ENCODE measurements at places on chromosomes 3 and 15.

GRCh38 chr15:67937153-67937761 is 97.4 kb upstream of the RNU6-1 start:
- DNase-seq, result no peak

DNA sequence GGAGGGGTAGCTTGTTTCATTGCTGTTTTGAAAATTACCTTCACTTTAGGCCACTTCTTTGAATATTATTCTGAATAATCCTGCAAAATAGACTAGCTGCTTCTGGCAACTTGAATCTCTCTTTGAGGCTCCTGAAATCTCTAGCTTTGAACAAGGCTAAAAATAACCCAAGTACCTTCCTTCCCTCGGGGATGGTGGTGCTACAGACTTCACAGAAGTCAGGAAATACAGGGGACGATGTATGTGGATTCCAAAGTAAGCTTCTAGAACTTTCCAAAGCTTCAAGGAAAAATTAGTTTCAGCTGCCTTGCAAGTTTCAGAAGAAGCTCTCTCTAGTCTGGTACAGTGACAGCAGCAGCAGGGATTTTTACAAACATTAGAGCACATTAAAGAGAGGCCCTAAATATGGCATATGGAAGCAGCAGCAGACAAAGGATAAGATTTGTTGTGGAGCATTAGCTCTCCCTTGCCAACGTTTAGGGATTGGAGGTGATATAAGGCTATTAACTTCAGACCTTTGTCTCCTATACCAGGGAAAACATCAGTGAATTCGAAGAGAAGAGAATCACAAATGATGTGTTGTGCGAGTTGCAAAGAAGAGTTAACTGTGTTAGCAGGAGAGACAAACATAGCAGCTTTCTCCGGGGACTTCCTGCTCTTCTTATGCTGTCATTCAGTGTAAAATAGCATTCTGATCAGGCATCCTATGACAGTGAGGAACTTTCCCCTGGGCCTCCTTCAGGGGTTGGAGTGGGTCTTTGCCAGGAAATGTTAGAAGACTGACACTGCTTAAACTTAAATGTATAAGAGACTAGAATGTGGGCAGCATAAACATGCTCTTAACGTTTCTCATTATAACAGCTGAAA is 783.0 kb upstream of the ARPP21 start:
- no peak for DNase-seq

- no peak for DNase-seq
Measured at GRCh38 chr3:128506754-128507153, 13.8 kb upstream of the GATA2 start.

- no peak for DNase-seq
Measured at GRCh38 chr3:175186511-175186910, 327.4 kb downstream of the NAALADL2 start.

- no peak for DNase-seq
Measured at GRCh38 chr3:42498034-42498433, 4.4 kb upstream of the VIPR1 start.

DNA sequence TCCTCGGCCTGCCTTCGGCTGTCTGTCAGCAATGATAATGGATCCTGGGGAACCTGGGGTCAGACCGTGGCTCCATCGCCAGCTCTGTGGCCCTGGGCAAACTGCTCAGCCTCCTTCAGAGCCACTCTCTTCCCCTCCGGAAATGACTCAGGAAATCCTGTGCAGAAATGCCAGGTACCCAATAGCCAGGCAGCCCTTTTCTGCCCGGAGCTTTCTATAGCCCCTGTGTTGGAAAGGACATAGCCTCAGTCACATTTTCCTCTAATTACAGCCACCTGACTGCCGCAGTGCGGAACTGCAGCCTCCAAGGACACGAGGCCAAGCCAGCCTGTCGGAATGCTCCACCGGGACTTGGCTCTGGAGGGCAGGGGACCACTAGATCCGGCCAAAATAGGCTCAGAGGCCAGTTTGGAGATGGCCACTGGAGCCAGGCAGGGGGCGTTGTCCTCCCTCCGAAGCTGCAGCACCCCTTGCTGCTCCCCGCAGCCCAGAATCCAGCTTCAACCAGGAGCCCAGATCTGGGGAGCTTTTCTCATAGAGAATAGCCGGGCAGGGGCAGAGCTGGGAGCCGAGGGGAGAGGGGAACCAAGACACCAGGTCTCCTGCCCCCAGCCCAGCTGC is 11.6 kb upstream of the ZXDC start:
- no peak for DNase-seq

DNA sequence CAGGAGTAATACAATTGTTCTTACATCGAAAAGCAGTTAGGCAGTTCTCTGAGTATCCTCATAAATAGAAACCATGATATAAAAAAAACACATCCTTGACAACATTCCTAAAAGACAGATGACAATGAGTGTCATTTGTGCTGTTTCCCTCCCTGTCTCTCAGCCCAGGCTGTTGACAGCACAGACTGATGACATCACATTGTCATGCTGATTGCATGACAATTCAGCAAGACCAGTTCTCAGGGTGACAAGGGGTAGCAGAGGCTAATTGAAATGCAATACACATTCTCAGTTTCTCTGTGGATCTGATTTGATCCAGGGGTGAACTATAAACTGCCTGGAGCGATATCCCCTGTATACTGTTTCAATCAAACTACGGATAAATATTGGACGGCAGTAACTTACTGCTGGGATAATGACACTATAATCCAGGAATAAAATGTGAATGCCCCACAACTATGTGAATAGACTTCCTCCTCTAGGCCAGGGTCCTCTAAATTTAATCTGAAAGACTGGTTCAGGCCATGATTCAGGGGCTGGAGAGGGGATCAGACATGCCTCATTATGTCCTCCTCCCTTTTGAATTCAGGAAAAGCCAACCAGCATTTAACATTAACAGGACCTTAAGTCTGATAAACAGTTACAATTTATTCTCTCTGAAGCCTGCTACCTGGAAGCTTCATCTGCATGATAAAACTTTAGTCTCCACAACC is 16.7 kb upstream of the EIF1B start:
- peak; percentile 53 for DNase-seq

- no peak for DNase-seq
Measured at GRCh38 chr3:933326-933725, 159.5 kb upstream of the CNTN6 start.

- no peak for DNase-seq
Measured at GRCh38 chr3:72969766-72970165, 26.8 kb upstream of the PPP4R2 start.
